ENCODE measurements at places on chromosomes 5 and 9. TPM values are rescaled to one million over a fixed set of nuclear protein-coding genes. Genes with fewer than 3 reads are reported as not detected.

Gene FOXD4L5
- total RNA-seq, result not detected

Gene ZNF483
- 1.8 TPM for total RNA-seq

Gene SLC6A7
- total RNA-seq, result not detected

Gene DNAI1
- total RNA-seq, result not detected

Gene FBXO38
- total RNA-seq, result 47.7 TPM

Gene KIF20A
- total RNA-seq, result 18.9 TPM

Gene OR13C8
- not detected for total RNA-seq

Gene FOXD4L3
- total RNA-seq, result not detected

Gene PCDHGB3
- total RNA-seq, result 3.6 TPM

Gene AGPAT2
- total RNA-seq, result 46.1 TPM

Gene TAS2R1
- total RNA-seq, result not detected

Gene SHOC1
- total RNA-seq, result not detected

Gene TGFBI
- total RNA-seq, result 3.9 TPM

Gene LRRC14B
- total RNA-seq, result not detected

DNA sequence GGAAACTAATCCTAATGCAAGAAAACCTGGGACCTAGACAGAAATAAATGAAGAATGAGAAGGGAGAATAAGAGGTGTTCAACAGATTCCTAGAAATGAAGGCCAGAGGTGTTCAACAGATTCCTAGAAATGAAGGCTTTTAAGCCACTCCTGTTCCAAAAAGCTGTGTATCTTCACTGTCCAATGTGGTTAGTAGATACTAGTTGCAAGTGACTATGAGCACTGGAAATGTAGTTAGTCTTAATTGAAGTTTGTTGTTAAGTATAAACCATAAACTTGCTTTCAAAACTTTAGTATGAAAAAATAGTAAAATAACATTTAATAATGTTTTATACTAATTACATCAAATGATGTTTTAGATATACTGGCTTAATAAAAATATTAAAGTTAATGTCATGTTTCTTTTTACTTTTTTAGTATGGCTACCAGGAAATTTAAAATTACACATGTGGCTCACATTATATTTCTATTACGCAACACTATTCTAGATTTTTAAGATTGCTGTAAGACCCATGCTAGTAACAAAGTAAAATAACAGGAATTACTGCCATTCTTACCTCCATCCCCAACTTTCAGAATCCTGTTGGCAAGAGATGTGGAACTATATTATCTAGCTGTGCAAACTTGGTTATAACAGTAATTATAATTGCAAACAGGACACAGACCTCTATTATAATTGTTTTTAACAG is 57.5 kb downstream of the RICTOR start:
- no peak for DNase-seq

DNA sequence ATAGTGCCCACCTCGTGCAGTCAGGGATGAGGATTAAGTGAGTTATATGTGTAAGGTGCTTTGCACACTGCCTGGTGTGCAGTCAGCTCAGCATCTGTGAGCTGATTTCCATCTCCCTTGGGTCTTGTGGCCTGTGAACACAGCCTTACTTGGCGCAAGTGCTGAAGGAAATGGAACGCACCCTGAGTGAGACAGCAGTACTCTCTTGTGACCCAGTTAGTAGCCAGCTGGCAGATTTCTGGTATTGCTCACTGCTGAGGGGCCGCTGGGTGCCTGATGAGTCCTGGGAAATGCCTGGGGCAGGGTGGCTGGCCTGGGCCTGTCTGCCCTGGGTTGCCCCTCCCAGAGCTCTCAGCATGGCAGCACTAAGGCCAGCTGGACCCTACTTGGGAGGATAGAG is 90.9 kb upstream of the BOD1 start:
- DNase-seq, result no peak

DNA sequence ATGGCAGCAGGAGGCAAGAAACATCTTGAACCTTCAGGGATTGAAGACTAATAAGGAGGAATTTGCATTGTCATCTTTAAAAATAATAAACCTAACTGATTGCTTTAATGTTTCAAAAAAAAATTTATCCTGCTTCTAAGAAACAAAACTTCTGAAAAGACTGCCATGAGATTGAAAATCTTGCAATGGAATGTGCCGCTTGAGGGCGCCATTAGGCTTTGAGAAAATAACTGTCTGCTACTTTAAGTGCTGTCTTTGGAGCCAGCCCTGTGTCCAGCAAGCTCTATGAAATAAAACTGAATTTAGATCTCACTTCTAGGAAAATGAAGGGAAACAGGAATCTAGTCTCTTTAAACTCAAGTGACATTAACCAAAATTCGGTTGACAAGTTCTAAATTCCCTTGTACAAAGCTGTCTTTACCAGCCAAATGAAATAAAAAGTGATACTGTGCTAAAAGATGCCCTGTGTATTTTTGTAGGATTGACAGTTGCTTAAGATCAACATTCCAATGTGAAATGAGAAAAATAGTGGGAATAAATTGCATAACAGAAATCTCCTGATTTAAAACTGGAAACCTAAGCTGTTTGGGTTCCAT is 79.4 kb downstream of the ESM1 start:
- DNase-seq, result peak; percentile 89

DNA sequence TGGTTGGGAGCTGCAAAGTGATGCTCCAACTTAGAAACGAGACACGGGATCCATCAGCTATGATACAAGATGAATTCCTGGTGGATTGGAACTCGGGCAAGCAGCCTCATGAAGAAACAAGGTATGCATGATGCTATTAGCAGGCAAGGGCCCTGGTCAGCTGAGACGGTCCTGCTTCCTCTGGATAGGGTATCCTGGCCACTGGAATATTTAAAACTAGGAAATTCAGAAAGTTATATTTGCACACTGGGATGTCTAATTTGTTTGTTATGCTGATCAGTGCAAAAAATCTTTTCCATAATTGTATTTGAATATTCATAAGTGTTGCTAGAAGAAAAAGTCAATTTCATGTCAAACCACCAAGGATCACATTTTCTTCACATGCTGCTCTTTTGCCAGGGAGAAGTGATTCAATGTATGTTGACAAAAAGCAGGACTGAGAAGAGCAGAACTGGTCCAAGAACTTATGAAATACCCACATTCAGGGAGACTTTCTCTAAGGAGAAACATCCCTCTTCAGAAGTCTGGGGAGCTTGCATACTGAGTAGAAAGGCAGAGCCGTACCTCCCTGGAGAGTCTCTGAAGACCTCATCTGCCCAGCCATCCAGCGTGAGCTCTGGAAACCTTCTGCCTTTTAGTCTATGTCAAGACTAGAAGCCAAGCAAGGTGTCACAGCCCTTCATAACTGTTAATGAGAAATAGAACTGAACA is 6.7 kb upstream of the NXNL2 start:
- no peak for DNase-seq

DNA sequence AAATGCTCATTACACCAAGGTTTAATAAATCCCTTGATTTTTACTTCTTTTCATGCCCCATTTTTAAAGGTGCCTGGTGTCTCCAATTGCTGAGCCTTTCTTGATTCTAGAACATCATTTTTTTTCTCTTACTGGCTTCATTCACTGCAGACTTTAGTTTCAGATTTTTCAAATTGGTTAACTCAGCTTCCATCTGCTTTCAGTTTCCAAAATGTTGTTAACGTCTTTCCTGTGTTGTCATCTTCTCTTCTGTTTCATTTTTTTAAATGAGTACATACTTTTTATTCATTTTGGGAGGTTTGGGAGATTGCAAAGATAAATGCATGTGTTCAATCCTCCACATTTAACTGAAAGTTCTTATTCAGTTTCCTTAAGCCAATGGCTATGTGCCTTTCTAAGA is 126.4 kb upstream of the CCNG1 start:
- DNase-seq, result no peak

GRCh38 chr5:35383041-35383440 is 152.8 kb upstream of the PRLR start:
- DNase-seq, result no peak

DNA sequence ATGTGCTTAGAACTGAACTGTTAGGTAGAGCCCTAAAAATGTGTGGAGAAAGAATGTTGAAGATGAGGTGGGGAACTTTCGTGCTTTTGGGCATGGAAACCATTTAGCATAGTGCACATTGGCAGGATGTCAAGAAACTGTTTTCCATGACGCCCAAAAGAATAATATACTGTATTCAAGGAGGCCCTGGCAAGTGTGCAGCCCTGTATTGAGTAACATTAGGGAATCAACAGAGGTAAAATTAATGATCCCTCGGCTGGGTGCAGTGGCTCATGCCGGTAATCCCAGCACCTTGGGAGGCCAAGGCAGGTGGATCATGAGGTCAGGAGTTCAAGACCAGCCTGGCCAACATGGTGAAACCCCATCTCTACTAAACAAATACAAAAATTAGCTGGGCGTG is 20.9 kb upstream of the PLIN2 start:
- DNase-seq, result peak; percentile 33

GRCh38 chr9:76591256-76591950 is 132.4 kb downstream of the GCNT1 start:
- no peak for DNase-seq

DNA sequence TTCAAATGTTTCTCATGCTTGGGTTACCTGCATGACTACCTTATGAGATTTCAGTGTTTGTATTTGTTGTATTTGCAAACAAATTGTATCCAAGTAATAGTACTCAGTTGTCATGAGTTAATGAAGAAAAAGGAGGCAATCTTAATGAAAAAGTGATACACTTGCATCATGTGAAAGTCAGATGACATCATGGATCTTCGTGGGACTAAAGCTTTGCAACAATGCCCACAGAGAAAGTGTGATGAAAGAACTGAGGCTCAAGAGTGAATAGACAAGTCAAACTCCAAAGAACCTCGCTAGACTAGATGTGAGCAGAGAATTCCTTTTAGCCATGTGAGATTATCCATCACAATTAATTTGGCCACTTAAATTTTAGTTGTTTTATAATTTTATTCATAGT is 75.4 kb upstream of the ADRB2 start:
- no peak for DNase-seq

- no peak for DNase-seq
Measured at GRCh38 chr9:20226345-20226744, 396.0 kb downstream of the MLLT3 start.

GRCh38 chr9:114031948-114032840 is 45.9 kb downstream of the AMBP start:
- DNase-seq, result no peak

DNA sequence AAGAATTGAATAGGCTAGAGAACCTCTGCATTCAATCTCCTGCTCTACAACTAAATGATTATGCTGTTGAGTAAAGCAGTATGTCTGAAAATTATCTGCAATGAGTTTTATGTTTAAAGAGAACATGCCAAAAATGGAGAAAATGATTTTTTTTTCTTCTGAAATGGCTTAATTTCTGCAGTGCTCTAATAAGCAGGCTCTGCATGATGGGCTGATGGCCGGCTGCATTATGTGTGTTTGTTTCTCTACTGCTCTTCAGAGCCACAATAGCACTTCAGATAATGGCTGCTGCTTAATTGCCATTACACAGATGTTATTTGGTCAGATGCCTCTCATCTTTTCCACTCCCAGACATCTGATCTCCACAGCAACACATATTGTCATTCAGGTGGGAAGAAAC is 286.4 kb upstream of the DMAC1 start:
- DNase-seq, result no peak

GRCh38 chr9:68740561-68740960 is 35.5 kb downstream of the PIP5K1B start:
- no peak for DNase-seq

GRCh38 chr9:117625154-117625553 is 79.0 kb upstream of the TLR4 start:
- DNase-seq, result no peak

GRCh38 chr9:135611142-135611874 is 28.0 kb downstream of the GLT6D1 start:
- DNase-seq, result no peak

GRCh38 chr9:23771746-23772384 is 54.2 kb downstream of the ELAVL2 start:
- no peak for DNase-seq

DNA sequence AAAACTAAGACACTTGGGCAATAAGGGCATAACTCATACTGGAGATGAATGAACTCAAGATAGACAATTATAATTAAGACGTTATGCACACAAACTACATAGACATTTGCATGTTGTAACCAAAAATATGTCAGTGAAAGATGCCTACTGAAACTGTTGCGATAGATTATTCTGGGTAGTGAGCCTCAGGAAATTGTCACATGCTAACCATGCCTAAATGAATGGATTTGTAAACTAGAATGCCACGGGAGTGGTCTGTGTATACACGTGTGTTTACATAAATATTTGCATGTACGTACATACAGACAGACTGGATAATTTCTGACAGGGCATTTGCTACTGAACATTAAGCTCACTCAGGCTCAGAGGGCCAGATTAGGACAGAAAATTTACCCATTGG is 1.2 kb downstream of the NIPSNAP3B start:
- no peak for DNase-seq

GRCh38 chr5:81145329-81145935 is 87.7 kb upstream of the CKMT2 start:
- no peak for DNase-seq

DNA sequence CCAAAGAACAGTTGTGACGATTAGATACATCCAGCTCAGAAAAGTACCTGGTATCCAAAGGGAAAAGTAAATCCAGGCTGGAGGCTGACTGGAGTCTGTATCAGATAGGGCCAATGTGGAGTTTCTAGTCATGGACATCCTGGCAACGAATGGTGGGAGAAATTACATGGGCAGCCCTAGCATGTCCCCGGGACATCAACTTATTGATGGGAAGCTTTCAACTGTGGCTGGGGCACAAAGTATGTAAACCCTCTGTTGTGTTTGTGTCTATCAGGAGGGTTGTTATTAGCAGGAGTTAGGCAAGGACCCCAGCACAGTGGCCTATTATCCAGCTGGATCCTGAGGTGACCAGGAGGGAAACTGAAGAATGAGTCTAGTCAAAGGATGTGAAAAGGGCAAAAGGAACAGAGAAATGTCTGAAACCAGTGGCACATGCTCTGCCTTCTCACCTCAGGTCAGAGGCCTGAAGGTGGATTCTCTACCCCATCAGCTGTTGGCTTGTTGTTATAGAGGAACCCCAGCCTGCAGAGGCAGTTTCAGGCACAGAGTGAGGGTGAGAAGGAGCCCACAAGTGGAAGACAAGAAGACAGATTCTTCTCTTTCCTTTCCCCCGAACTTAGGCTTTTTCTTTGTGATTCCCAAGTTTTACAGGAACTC is 19.9 kb downstream of the IFNW1 start:
- no peak for DNase-seq

GRCh38 chr5:3104429-3105060 is 353.1 kb upstream of the IRX2 start:
- no peak for DNase-seq

GRCh38 chr9:112112941-112113681 is 62.0 kb downstream of the SUSD1 start:
- DNase-seq, result peak; percentile 61

DNA sequence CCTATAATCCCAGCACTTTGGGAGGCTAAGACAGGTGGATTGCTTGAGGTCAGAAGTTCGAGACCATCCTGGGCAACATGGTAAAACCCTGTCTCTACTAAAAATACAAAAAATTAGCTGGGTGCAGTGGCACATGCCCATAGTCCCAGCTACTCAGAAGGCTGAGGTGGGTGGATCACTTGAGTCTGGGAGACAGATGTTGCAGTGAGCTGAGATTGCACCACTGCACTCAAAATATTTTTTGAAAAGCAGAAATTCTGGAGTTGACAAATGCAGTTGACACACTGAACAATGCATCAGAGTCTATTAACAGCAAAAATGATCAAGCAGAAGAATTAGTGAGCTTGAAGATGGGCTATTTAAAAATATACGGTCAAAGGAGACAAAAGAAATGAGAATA is 35.5 kb downstream of the NDUFAF2 start:
- DNase-seq, result no peak

- DNase-seq, result no peak
Measured at GRCh38 chr9:101440714-101441230, 5.2 kb upstream of the ALDOB start.
